Activated CD4-positive, alpha-beta T cell treated with anti-CD3 and anti-CD28 coated beads, Interleukin-2, amount 50 U/mL, for 24 hours (primary cell): ENCODE measurements at places on chromosomes 5 and 9.

DNA sequence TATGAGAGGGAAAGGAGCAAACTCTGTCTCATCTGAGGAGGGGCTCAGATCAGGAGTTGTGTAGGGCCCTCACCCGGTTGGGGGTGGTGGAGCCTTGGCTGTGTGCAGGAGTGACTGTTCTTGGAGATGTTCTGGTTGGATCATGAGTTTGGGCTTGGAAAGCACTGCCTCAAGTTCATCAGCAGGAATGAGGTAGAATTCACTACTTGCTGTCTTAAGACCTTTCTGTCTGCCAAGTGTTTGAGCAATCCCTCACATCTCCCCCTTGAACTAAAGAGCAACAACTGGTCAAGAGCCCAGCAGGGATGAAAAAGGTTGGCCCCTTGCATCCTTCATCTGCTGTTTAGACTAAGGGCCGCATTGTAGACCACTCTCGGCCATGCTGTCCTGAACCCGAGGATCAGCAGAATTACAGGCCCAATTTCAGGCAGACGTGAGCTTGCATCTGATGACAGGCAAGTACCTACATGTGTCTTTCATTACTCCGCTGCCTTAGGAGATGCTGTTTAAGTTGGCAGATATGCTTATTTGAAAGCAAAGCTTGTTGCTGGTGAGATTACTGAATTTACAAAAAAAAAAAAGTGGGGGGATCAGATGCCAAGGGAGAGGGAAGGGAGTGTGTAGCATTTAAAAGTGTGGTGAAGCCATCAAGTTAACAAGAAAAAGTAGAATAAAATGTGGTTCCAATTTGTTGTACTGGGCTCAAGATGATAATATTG, 36.4 kb downstream of the PIK3R1 start:
- DNase-seq = no peak

GRCh38 chr9:121771418-121771817, 120.0 kb downstream of the DAB2IP start:
- DNase-seq = no peak

DNA sequence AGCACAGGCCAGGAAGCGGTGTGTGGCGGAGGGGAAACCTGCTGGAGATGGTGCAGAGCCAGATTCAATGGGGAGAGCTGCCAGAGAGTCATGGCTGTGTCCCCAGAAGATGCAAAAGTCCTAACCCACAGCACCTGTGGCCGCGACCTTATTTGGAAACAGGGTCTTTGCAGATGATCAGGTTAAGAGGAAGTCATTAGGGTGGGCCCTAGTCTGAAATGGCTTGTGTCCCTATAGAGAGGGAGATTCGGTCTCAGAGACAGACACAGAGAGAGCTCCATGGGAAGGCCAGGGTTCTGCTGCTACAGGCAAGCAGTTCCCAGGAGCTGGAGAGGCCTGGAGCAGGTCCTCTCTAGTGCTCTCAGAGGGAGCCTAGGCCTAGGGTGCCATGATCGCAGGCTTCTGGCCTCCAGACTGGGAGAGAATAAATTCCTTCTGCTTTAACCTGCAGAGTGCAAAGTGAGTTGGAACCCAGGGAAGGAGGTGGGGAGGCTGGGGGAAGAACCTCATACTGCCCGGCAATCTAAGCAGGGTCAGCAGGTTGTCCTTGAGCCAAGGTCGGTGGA, 1.9 kb upstream of the LPCAT1 start:
- no peak for DNase-seq

GRCh38 chr9:111917980-111918379, 21.4 kb downstream of the UGCG start:
- no peak for DNase-seq

GRCh38 chr5:40385544-40385943, 294.2 kb upstream of the PTGER4 start:
- DNase-seq = no peak
